ENCODE measurements at places on chromosomes 5 and 9. TPM values are rescaled to one million over a fixed set of nuclear protein-coding genes. Genes with fewer than 3 reads are reported as not detected.

DNA sequence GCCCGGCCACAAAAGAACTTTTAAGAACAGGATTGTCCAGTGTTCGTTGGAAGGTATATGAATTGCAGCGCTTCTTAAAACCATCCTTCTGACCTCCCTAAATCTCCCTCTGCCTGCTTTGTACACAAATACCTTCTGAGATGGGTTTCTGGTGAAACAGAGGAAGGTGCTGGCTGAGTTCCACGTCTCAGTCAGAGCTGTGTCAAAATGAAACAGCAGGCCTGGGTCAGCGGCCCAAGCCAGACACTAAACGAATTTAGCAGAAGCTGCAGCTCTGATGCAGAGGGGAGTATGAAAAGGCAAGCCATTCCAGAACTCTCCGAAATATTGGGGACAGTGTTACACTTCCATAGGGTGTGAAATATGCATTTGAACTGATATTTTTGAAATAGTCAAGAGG lies 37.8 kb upstream of the CRB2 start:
- no peak for DNase-seq

GRCh38 chr9:87681271-87682061 lies 44.5 kb upstream of the CTSL start:
- no peak for DNase-seq

ANGPTL2 gene
- total RNA-seq: 65.3 TPM

AQP7 gene
- not detected for total RNA-seq

DNA sequence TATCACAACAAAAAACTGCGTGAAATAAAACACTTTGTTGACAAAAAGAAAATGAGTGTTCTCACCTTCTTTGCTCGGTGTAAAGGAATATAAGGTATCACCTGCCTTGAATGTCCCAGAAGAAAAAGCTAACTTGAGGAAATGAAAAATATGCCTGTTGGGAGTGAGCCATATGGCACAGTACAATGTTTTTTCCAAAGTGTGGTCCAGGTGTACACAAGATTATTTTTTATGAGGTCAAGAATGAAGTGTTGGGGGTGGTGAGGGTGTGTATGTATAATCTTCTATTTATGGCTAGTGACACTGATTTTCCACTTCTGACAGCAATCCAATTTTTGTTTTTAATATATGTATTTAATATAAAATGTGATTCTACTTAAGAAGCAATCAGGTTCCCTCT lies 134.4 kb downstream of the RFX3 start:
- no peak for DNase-seq

DNA sequence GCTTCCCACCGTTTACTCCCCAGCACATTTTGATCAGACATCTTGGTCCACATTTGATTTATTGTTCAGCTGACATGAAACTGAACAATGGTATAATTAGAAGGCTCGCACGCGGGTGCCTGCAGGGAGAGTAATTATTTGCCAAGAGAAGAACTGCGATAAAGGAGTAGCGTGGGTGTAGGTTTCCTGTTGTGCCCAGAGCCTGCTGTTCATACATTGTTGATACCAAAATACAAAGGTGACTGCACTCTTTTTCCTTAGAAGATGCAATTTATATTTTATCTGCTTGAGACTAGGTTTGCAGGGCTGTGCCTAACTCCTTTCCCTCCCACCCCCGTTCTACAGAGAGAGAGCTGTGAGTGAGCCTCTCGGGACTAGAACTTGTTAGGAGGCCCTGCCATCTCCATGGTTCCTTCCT lies 241.8 kb upstream of the MSX2 start:
- DNase-seq: no peak

C5orf58 gene
- total RNA-seq: not detected
